Left colon (tissue), 2 donors: ENCODE measurements at places on chromosomes 12 and 14.

- no peak for DNase-seq
Measured at GRCh38 chr12:54253240-54253639, 26.7 kb downstream of the CBX5 start.

GRCh38 chr12:5988659-5989116 lies 43.6 kb upstream of the ANO2 start:
- DNase-seq = peak; percentile 61

DNA sequence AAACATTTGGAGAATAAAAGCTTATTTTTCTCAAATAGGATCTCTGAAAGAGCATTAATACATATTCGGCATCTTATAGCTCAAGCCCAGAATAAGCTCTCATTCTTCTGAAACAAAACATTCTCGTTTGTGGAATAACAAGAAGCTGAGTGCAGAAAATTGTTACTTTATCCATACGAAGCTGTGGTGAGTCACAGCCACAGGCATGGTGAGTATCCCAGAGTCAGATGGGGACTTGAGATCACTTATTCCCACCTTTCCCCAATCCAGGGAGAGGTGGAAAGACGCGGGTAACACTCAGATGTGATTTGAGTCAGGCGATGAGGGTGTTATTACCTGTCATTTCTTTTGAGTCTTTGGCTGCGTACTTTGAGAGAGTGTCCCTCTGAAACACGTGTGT lies 214.6 kb upstream of the TMEM132C start:
- DNase-seq = no peak

DNA sequence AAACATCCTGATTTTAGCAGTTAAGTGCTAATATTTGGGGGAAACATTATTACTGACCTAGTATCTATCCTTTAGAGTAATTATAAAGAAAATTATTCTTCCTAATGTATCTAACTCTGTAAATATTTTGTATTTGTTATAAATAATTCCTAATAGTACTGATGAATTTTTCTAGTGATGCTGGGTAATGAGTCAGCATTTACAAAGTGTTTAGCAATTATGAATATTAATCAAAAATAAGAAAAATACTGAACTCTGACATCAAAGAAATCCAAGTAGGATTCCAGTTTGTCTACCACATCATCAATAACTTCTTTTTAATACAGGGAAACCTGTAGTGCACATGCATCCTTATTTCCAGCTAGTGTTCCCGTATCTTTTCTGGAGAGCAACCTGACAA lies 9.0 kb downstream of the NAP1L1 start:
- no peak for DNase-seq

GRCh38 chr12:118206107-118206412 lies 70.1 kb downstream of the PEBP1 start:
- DNase-seq = no peak

DNA sequence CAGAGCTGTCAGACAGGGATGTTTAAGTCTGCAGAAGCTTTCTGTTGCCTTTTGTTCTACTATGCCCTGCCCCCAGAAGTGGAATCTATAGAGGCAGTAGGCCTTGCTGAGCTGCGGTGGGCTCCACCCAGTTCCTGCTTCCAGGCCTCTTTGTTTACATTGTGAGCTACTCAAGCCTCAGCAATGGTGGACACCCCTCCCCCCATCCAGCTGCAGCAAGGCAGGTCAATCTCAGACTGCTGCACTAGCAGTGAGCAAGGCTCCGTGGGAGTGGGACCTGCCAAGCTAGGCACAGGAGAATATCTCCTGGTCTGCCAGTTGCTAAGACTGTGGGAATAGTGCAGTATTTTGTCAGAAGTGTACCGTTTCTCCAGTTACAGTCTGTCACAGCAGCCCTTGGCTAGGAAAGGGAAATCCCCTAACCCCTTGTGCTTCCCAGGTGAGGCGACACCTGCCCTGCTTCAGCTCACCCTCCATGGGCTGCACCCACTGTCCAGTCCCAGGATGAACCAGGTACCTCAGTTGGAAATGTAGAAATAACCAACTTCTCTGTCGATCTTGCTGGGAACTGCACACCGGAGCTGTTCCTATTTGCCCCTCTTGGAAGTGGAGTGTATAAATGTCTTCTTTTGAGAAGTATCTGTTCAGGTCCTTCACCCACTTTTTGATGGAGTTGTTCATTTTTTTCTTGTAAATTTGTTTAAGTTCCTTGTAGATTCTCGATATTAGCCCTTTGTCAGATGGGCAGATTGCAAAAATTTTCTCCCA lies 213.5 kb upstream of the SLC38A2 start:
- peak; percentile 79 for DNase-seq

GRCh38 chr14:79487632-79488031 lies 723.7 kb downstream of the DIO2 start:
- no peak for DNase-seq

DNA sequence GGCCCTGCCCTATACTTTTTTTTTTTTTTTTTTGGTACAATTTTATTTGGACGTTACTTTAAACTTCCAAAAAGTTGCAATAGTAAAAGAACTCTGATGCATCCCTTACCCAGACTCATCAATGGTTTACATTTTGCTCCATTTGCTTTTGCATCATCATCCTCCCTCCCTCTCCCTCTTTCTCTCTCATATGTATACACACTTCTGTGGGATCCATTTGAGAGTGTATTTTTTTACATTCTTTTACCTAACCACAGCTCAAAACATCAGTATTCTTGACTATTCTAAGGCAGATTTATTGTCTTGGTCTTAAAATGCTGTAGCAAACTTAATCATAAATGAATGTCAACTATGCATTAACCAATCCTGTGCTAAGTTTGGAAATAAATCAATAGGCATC lies 111.6 kb downstream of the PRICKLE1 start:
- DNase-seq = no peak

- no peak for DNase-seq
Measured at GRCh38 chr14:95499354-95499750, 17.1 kb downstream of the SYNE3 start.

GRCh38 chr12:52634266-52635056 lies 16.1 kb upstream of the KRT73 start:
- no peak for DNase-seq

GRCh38 chr12:75716291-75717025 lies 205.0 kb upstream of the KRR1 start:
- no peak for DNase-seq

DNA sequence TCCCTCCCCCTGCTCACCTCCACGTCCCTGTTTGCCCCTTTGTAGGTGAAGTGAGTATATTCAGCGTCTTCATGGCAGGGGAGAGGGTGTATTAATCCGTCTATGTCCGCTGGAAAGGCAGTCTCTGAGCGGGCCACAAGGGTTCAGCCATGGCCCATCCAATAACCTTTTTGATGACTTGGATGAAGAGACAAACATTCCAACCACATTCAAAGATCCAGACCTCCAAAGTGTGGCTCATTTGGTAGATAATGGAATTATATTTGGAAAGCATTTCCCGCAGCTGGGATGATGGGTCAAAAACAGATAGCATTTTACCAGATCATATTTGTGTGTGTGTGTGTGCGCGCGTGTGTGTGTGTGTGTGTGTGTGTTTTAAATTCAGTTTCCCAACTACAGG lies 345.9 kb downstream of the DPF3 start:
- no peak for DNase-seq

DNA sequence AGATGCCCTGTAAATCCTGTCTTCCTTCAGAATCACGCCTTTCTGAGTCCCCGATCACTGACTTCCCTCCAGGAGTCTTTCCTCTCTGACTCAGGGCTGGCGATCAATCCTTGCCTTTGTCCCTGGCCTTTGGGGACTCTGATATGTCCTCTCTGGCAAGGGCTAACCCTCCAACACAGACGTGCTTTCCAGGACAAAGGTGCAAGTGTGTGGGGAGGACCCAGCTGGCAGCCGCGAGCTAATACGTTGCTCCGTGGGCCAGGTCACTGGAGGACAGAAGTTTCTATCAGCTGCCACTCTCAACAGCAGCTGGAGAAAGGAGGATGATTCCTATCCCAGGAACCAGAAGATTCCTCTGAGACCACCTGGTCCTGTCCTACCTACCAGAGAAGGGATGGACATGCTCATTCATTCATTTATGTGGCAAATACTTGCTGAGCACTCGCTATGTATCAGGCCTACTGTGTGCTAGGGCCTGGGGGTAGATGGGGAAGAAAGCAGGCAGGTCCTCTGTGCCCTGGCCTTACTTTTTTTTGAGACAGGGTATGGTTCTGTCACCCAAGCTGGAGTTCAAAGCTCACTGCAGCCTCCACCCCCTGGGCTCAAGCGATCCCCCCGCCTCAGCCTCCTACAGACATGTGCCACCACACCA lies 8.5 kb upstream of the SCARB1 start:
- DNase-seq = no peak

DNA sequence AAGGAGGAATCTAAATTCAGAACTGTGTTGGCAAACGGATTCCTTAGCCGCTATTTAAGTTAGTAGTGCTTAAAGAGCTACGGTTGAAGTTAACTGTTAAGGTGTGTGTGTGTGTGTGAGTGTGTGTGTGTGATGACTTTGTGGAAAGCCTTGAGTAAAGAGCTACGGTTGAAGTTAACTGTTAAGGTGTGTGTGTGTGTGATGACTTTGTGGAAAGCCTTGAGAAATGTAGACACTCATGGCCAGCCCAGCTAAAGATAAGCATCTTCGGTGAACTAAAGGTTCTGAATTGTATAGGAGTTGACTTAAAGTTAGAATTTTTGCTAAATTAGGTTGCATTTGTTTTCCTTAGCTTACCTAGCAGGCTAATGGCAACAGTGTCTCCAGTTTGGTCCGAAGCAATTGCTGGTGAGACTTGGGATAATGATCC lies 1.4 kb downstream of the KTN1 start:
- no peak for DNase-seq

DNA sequence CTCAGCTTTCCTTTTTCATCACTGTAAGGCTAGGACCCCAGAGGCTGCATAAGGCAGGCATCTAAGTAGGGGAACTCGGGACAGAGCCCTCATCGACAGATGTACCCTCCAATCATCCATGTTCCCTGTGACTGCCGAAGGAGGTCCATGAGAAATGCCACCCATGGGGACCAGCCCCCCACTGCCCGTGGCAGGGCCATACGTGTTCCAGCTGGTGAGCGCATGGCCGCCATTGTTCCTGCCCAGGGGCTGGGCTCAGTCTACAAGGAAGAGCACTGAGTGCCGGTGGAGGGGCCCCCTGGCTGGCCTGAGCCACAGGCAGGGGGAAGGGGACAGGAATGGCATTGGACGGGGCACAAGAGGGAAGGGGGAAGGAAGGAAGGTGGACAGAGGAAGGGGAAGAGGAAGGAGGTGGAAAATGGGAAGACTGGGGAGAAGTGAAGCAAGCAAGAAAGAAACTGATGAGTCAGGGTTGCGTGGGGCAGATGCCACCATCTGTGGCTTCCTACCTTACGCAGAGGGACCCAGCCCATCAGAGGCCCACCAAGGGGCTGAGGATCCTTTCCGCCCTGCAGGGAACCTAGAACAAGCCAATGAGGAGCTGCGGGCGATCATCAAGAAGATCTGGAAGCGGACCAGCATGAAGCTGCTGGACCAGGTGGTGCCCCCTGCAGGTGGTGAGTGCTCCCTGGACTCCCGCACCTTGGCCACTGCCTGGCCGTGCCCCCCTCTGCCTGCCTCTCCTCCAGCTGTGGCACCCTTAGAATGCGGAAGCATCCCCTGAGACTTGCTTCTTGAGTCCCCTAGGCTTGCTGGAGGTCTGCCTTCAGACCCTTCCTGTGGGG lies 120.6 kb upstream of the FKBP4 start:
- no peak for DNase-seq

- DNase-seq = no peak
Measured at GRCh38 chr14:95679998-95680735, 6.1 kb upstream of the TCL1B start.

DNA sequence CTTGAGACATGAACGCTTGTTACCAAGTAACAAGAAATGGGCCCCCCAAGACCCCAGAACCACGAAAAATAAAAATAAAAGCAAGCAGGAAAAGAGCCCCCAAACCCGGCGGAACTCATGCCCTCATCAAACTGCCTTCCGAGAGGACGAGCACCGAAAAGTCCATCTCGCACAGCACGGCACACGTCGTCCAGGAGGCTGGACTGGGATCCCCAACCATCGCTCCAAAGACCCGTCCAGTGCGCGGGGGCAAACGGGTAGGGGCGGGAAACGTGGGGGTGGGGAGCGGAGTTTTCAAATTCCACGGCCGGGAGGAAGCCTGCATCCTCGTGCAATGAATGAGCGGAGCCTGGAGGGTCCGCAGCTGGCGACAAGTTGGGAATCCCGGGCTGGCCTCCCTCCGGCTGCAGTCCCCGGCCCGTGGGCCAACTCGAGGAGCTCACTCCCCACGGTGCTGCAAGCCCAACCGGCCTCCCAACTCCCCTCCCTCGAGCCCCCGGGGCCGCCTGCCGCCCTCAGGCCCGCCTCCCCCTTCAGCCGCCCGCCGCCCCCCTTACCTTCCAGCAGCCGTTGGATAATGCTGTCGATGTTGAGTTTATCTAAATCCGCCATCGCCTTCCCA lies 484 bp downstream of the PPP1CC start:
- no peak for DNase-seq

- no peak for DNase-seq
Measured at GRCh38 chr12:54937376-54937775, 47.2 kb downstream of the TESPA1 start.

- no peak for DNase-seq
Measured at GRCh38 chr12:129127211-129127610, 273.9 kb downstream of the GLT1D1 start.

GRCh38 chr12:4441355-4442335 lies 4.0 kb downstream of the FGF6 start:
- no peak for DNase-seq

DNA sequence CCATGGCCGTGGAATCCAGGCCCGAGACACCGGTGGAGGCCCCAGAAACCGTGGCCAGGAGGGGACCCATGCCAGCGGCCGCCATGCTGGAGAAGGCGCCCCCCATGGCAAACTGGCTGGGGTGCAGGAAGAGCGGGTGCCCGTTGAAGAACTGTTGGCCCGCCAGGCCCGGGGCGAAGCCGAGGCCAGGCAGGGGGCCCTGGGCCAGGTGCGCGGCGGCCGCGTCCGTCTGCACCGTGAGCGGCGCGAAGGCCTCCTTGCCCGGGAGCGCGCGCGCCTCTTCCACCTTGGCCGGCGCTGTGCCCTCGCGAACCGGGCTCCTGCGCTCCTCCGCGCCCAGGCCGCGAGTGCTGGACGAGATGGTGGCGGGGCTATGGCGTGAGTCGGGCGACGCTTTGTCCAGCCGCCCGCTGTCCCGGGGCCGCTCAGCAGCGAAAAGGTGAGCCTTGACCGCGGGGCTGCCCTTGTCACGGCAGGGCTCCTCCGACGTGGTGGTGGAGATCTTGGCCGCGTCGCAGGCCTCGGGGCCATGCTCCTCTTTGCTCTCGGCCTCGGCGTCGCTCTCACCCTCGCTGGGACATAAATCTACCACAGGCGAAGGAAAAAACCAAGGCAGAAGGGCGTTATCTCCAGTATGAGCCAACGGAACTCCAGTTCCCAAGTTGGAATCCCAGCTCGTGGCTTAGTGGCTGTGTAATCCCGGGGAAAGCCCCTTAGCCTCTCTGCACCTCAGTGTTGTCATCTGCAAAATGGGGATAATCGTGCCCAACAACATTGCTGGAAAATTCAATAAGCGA lies 9.5 kb downstream of the TBX3 start:
- no peak for DNase-seq

DNA sequence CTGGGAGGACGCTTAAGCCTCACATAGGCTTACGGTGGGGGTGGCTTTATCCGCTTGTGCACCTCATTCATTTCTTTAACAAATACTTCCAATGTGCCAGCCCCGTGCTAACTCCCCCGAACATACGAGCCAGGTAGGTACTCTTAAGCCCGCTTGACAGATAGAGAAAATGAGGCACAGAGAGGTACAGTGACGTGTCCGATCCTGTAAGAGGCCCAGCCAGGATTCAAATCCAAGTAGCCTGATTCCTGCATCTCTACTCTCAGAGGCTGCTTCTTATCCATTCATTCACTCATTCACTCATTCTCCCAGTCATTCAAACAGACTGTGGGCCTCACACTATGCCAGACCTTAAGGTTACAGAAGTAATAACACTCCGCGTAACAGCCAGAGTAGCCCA lies 477 bp downstream of the OAS3 start:
- DNase-seq = no peak
